PC-3 (cell line): ENCODE measurements at places on chromosomes 3 and 15. TPM values are rescaled to one million over a fixed set of nuclear protein-coding genes. Genes with fewer than 3 reads are reported as not detected.

LRCH3 gene
- total RNA-seq: 43.1 and 146 TPM in 2 replicates

DNA sequence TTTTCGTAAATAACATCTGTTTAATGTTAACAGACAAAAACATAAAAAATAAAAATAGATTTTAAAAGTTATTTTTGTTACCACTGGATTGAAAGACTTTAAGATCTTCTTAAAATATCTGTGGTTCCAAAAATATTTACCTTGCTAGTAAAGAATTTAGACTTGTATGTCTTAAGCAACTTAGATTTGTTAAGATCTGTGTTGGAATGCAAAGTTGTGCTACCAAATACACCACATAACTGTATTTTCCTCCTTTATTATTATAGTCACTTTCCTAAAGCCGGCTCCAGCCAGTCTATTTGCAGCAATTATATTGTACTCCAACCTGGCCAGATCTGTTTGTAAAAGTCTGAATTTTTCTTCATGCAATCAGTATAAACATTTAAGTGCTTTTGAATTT lies 63.7 kb downstream of the SPRED1 start:
- DNase-seq: no peak

PTPN9 gene
- 9.1 and 15.7 TPM in 2 replicates for total RNA-seq

GRCh38 chr15:58865425-58865880 lies 68.0 kb downstream of the SLTM start:
- no peak for DNase-seq

DNA sequence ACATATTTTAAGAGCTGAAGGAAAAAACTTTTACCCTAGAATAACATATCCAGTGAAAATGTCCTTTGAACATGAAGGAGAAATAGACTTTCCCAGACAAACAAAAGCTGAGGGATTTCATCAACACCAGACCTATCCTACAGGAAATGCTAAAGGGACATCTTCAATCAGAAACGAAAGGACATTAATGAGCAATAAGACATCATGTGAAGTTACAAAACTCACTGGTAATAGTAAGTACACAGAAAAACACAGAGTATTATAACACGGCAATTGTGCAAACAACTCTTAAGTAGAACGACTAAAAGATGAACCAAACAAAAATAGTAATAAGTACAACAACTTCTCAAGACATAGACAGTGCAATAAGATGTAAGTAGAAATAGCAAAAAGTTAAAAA lies 3.5 kb upstream of the ZSCAN2 start:
- DNase-seq: no peak

DNA sequence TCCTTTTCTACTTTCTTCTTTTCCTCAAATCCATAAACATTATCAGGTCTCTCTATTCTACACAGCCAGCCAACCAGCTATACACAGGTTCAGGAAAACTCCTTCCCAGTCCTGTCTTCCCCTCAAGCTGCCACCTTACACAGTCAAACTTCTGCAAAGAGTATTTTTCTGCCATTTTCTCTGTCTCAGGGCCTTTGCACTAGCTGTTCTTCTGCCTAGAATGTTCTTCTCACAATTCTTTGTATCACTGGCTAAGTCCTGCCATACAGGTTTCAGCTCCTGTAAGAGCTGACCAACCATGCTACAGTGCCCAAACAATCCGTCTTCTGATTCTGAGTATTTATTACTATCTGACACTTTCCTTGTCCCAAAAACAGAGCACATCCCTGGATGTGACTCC lies 278.3 kb upstream of the ICE2 start:
- DNase-seq: no peak

GRCh38 chr15:101387574-101387973 lies 92.5 kb upstream of the SNRPA1 start:
- no peak for DNase-seq

GRCh38 chr3:49805367-49805782 lies 2.3 kb downstream of the INKA1 start:
- peak; percentile 47 for DNase-seq

DNA sequence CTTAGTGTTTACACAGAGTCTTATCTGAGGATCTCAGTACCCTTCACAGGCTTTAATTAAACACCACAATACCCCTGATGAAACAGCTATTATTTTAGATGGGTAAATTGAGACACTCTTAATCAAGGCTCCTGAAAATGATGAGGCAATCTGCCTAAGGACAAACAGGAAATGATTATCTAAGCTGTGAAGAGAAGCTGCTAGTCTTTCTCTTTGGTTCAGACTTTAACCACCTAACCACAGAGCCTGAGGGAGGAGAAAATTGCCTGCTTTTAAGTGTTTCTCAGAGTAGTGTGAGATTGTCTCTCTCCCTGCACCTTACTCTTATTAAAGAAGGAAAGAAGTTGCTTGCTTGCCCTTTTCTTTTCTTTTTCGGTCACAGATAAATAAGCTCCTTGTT lies 364.3 kb upstream of the ADAMTS9 start:
- DNase-seq: no peak

LSAMP gene
- total RNA-seq: 0.15 TPM in 1 of 2 replicates, not detected in the other

- peak; percentile 54 for DNase-seq
Measured at GRCh38 chr3:100629421-100630127, 20.2 kb downstream of the ADGRG7 start.

- DNase-seq: no peak
Measured at GRCh38 chr3:185351396-185351795, 11.5 kb upstream of the MAP3K13 start.

- peak; percentile 94 for DNase-seq
Measured at GRCh38 chr3:194296454-194297263, 54.5 kb downstream of the CPN2 start.

GRAMD2A gene
- 0.07 TPM in 1 of 2 replicates, not detected in the other for total RNA-seq

SSUH2 gene
- total RNA-seq: 0.44 TPM in 1 of 2 replicates, not detected in the other

GRCh38 chr15:38211249-38211648 lies 41.4 kb upstream of the SPRED1 start:
- DNase-seq: no peak

GYG1 gene
- total RNA-seq: 9.9 and 12.0 TPM in 2 replicates

DNA sequence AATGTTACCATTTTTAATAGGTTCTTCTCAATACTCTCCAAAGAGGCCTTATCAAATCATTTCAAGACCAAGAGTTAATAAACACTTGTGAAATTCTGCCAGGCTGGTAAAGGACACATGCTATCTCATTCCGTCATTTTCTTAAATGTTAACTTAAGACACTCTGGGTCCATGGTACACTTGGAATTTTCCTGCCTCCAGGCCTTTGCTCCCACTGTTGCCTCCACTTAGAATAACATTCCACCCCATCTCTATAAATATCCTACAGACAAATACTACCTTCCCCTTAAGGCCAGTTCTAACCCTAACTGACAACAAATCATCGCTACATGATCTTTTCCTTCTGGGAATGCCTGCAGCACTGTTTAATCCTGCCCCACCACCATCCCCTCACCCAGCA lies 24.1 kb downstream of the MAGI1 start:
- DNase-seq: no peak

DNA sequence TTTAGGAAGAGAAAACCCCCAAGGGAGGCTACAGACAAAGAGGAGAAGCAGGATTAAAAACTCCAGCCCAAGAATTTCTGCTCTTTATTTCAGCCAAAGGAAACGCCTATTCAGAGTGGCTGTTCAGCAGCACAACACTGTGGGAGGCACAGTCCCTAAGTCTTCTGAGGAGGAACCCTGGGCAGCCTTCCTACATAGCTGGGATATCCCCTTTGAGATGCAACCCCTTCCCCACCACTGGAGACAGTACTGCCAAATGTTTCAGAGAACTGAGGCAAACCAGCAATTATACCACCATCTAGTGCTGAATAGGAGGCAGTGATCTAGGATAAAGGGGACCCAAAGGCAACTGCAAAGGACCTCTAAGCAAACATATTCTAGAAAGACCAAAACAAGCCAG lies 168.1 kb downstream of the VPS13C start:
- no peak for DNase-seq

DNA sequence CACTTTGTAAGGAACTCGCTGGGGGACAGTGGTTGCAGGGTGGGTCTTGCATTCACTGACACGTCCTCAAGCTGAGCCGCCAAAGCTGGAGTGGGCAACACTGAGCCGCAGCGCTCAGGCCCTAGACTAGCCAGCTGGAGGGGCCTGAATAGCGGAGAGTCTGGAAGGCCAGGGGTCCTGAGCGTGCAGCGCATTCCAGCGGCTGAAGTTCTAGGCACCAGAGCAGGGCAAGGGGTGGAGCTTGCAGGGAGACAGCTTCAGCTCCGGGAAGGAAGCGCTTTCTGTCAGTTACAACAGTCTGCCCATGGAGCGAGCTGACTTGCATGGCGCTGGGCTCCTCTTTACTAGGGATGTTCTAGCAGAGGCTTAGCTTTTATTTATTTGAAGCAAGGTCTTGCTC lies 2.7 kb downstream of the MAP6D1 start:
- no peak for DNase-seq

MCF2L2 gene
- total RNA-seq: 3.6 and 3.9 TPM in 2 replicates

TF gene
- not detected in 2 replicates for total RNA-seq

DNA sequence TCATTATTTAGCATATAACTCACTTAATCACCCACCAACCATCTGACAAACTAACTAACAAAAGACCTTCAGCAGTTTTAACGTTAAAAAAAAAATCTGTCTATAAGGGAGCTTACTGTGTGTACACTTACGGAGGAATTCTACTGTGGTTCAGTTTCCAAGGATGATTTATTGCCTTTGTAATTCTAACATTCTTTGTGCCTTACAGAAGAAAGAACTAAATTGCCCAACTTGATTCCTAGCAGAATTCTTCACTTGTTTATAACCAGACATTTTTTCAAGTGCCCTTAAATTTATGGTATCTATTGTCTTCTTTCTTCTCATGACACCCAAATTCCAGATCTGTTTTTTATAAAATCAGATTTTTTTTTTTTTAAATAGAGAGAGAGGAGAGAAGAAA lies 119.7 kb upstream of the IGSF10 start:
- no peak for DNase-seq

CALML4 gene
- 4.5 and 4.8 TPM in 2 replicates for total RNA-seq
